ENCODE measurements at places on chromosomes 16 and 17. TPM values are rescaled to one million over a fixed set of nuclear protein-coding genes. Genes with fewer than 3 reads are reported as not detected.

DNA sequence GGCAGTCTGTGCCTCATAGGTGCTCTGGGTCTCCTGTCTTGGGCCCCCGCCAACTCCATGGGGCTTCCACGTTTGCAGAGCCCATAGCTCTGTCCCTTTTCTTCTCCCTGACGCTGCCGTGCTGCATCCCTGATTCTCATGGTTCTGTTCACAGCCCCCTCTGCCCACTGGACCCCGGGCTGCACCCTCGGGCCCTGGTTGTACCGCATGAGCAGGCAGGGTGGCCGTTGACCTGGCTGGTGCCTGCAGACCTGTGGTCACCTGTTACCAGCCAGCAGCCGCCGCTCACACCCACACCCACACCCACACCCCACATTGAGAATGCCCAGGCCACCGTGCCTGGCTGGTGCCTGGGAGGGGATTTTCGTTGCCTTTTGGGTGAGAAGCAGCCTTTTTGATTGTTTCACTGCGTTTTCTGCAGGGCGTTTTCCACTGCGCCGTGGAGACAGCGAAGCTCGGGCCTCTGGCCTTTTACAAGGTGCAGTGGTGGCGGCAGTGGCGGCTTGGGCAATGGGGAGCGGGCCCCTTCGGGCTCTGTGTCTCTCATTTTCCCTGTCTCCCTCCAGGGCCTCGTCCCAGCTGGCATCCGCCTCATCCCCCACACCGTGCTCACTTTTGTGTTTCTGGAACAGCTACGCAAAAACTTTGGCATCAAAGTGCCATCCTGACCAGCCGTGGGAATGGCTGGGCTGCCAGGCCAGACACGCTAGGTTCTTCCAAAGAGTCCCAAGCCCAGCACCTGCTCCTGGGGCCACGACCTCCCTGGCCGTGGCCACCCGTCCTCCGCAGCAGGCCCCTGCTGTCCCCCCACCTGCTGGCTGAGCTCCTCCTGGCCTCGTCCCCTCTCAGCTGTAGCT lies 7.6 kb downstream of the SLC25A10 start:
- DNase-seq: no peak
- no peak overlapping the region for H3K27ac ChIP-seq
- H3K4me3 ChIP-seq: no peak overlapping the region

- H3K4me3 ChIP-seq: no peak overlapping the region
- peaks cover 48% of the 10 kb centered on the region for H3K36me3 ChIP-seq
- H3K27ac ChIP-seq: no peak overlapping the region
- no peaks in the 10 kb centered on the region for H3K4me1 ChIP-seq
- no peaks in the 10 kb centered on the region for H3K27me3 ChIP-seq
- DNase-seq: no peak
Observed at GRCh38 chr16:89123001-89123830, 29.6 kb downstream of the ACSF3 start.

GRCh38 chr16:4365014-4365406 lies 6.6 kb upstream of the VASN start:
- no peak for DNase-seq
- H3K4me1 ChIP-seq: peaks cover 10% of the 10 kb centered on the region
- H3K27ac ChIP-seq: no peak overlapping the region
- no peak overlapping the region for H3K4me3 ChIP-seq
- peaks cover 11% of the 10 kb centered on the region for H3K36me3 ChIP-seq

- no peak overlapping the region for H3K4me3 ChIP-seq
- no peak for DNase-seq
- no peaks in the 10 kb centered on the region for H3K4me1 ChIP-seq
- H3K36me3 ChIP-seq: no peaks in the 10 kb centered on the region
Observed at GRCh38 chr17:27915709-27916108, 22.5 kb upstream of the LYRM9 start.

DNA sequence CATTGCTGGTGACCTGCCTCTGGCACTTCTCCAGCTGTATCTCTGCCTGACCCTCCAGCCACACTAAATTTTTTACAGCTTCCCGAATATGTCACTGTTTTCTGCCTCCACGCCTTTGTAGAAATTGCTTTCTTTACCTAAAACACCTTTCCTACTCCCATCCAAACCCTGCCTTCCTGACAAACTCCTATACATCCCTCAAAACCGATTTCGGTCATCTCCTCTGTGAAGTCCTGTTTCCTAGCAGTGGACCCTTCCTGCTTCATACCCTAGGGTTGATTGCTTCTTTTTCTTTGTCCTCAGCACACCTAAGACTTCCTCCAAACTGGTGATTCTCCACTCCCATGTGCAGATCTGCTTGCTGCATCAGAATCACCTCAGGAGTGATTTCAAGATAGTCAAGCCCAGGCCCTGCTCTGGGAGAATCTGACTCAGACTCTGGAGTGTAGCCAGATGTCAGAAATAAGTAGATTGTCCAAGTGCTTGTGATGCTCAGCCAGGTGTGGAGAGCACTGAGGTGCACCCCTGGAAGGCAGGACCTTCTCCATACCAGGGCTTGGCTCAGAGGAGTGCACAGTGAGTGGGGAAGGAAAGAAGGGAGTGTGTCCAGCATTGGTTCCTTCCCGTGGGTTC lies 184.2 kb downstream of the COPRS start:
- no peak for DNase-seq
- no peaks in the 10 kb centered on the region for H3K27me3 ChIP-seq
- H3K4me1 ChIP-seq: peaks cover 16% of the 10 kb centered on the region
- no peaks in the 10 kb centered on the region for H3K36me3 ChIP-seq
- no peak overlapping the region for H3K4me3 ChIP-seq

DNA sequence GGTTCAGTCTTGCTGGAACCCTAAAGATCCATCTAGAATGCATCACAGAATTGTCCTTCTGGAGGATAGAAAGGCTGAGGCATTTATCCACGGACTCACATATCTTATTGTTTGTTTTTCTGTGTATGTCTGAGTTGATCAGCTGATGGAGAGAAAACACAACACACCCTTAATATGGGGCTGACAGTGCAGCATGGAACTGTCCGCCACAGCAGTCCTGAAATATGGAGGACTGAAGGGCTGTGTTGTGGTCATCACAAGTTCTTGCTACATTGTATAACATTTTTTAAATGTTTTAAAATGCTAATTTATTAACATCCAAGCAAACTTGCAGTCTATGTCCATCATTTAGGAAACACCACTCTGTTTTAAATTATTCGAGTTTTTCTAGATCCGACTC lies 448.9 kb upstream of the ERCC4 start:
- H3K27me3 ChIP-seq: no peaks in the 10 kb centered on the region
- no peak overlapping the region for H3K27ac ChIP-seq
- H3K4me3 ChIP-seq: no peak overlapping the region
- no peaks in the 10 kb centered on the region for H3K4me1 ChIP-seq

- peaks cover 8% of the 10 kb centered on the region for H3K4me1 ChIP-seq
- H3K4me3 ChIP-seq: no peak overlapping the region
- H3K27ac ChIP-seq: no peak overlapping the region
- no peaks in the 10 kb centered on the region for H3K27me3 ChIP-seq
- no peaks in the 10 kb centered on the region for H3K36me3 ChIP-seq
Observed at GRCh38 chr17:67481808-67482207, 104.7 kb downstream of the PITPNC1 start.

Gene CEP131
- total RNA-seq: 31.7 TPM

Gene SOCS1
- total RNA-seq: 8.1 TPM

Gene DYNLL2
- total RNA-seq: 15.5 TPM

Gene ZG16
- total RNA-seq: not detected

Gene OR3A3
- not detected for total RNA-seq
